NCI-H1694 treated with DMSO at 0.1 percent for 48 hours (cell line): ENCODE measurements at places on chromosomes 3 and 15.

DNA sequence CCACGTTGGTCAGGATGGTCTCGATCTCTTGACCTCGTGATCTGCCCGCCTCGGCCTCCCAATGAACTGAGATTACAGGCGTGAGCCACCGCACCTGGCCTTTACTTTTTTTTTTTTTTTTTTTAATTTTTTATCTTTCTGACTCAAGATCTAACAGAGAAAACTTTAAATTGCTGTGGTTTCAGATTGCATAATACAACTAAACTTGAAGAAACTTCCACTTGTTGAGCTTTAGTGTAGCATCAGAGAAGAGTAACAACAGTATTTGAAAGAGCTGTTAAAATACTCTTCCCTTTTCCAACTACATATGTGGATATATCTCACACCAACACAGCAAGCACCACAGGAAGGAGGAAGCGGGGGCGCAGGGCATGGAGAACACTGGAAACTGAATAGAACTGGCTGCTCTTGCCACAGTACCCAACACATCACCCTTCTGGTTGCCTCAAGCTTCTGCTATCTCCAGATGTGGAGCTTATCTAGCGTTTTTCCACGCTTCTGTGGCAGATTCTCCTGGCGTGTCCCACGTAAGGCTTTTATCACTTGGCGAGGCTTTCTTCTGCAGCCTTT lies 45.4 kb downstream of the MAP6D1 start:
- no peak for DNase-seq

GRCh38 chr3:57152151-57153143 lies 12.7 kb downstream of the IL17RD start:
- no peak for DNase-seq

DNA sequence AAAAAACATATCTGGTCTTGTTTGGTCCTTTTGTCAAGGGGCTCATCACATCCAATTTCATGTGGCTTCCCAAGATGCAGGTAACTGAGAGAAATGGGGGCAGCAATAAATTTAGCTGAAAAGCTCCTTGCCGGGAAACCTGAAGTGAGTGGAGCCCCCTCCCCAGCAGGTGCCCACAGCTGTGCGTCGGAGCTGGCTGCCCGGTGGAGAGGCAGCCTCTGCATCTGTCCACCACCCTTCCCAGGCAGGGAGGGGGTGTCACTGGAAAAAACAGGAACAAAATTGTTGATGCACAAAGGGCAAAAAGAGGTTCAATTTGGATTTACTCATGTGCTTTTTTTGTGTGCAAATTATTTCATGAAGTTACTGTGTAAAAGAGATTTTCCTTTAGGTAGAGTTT lies 249.4 kb upstream of the LYSMD4 start:
- no peak for DNase-seq

DNA sequence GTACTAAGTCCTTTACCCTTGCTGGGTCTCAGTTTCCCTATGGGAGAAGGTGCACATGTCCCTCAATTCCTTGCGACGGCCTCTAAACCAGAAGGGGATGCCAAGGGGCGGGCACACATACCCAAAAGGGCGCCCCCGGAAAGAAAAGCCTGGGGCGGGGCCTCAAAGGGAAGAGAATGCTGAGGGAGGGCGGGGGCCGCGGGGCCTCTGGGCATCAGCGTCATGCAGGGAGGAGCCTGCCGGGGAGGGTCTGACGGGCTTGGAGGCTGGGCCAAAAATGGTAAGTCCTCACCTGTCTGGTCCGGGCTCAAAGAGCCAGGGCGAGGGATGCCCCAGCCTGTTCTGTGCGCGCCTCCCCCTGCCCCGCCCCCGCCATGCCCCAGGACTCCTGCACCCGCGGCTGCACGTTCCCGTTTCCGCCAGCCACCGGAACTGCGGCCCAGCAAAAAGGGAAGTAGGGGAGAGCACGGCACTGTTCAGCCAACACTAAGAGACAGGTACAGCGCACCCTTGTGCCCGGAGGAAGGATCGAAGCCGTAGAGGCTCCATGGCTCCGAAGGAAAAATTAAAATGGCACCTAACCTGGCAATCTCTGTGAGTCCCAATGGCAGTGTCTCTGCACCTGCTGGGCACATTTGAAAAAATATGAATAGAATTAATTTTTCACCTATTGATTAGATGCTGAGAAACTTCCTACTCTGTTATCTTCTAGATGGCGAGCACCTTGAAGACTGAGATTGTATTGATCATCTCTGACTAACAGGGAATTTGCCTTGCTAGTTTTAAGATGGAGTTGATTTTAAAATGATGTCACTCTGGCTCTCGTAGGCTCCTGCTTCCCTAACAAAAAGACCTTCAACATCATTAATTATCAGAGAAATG lies at the start of gene DET1:
Gene DET1, minus strand, starts transcription at position 434 of the 882 bp plus-strand sequence. CDS start 14,976 bp downstream, outside the sequence.
- peak; percentile 94 for DNase-seq

- no peak for DNase-seq
These were observed 66.8 kb downstream of the CPN2 start for GRCh38 chr3:194284351-194284750.

DNA sequence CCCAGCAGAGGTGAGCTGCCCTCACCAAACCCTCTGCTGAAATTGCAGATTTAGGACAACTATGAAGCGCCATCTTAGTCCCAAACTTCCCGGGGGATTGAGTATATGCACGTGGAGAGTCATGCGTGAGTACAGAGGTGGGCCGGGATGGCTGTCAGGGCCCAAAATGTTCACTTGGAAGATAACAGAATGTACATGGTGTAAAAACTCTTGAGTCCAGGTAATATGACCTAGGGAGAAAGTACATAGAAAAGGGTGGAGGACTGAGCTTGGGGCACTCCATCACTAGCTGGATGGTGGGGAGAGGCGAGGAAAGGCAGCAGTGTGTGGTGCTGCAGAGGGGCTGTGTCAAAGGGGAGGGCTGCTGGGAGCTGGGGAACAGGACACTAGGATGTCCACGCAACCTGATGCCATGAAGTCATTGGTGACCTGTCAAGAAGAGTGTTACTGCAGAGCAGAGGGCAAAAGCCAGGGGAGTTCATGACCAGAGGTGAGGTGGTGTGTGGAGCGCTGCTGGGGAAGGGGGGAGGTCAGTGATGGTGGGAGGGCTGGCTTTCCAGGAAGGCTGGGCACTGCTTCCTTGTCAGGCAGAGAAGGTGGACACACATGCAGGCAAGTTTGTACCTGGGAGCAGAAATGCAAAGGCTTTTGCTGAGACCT lies 236.2 kb upstream of the LYSMD4 start:
- DNase-seq: no peak

DNA sequence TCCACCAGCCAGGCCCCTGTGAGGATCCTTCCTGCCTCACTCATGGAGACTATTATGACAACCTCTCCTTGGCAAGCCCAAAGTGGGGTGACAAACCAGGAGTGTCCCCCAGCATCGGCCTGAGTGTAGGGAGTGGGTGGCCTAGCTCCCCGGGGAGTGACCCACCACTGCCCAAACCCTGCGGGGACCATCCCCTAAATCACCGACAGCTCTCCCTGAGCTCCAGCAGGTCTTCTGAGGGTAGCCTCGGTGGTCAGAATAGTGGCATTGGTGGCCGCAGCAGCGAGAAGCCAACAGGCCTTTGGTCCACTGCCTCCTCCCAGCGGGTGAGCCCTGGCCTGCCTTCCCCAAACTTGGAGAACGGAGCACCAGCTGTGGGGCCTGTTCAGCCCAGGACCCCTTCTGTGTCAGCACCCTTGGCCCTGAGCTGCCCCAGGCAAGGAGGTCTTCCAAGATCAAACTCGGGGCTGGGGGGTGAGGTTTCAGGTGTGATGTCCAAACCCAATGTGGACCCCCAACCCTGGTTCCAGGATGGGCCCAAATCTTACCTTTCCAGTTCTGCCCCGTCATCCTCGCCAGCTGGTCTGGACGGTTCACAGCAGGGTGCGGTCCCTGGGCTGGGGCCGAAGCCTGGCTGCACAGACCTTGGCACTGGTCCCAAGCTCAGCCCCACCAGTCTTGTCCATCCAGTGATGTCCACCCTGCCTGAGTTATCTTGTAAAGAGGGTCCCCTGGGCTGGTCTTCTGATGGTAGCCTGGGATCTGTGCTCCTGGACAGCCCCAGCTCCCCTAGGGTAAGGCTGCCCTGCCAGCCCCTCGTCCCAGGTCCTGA lies 1.0 kb downstream of the LIMD1 start:
- DNase-seq: no peak

DNA sequence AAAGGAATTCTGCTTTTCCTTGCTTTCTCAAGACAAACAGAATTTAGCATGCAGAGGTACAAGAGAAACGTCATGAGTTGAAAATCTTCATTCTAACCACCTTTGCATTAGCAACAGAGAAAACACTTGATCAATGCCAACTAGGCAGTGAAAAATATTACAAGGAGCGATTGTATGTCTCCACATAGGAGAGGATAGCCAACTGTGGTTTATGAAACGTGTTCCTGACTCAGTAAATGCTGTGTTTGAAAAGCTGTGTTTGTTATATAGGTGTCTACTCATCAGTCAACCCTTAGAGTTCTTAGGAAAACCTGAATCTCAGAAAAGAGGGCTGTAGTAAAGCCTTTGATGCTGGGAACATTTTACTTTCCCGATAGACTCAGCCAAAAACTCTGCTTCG lies 102.4 kb downstream of the FRMD4B start:
- DNase-seq: no peak

- no peak for DNase-seq
These were observed 132.7 kb upstream of the RAP2B start for GRCh38 chr3:153029350-153029749.

- no peak for DNase-seq
These were observed 22.4 kb downstream of the SLMAP start for GRCh38 chr3:57778494-57778893.

DNA sequence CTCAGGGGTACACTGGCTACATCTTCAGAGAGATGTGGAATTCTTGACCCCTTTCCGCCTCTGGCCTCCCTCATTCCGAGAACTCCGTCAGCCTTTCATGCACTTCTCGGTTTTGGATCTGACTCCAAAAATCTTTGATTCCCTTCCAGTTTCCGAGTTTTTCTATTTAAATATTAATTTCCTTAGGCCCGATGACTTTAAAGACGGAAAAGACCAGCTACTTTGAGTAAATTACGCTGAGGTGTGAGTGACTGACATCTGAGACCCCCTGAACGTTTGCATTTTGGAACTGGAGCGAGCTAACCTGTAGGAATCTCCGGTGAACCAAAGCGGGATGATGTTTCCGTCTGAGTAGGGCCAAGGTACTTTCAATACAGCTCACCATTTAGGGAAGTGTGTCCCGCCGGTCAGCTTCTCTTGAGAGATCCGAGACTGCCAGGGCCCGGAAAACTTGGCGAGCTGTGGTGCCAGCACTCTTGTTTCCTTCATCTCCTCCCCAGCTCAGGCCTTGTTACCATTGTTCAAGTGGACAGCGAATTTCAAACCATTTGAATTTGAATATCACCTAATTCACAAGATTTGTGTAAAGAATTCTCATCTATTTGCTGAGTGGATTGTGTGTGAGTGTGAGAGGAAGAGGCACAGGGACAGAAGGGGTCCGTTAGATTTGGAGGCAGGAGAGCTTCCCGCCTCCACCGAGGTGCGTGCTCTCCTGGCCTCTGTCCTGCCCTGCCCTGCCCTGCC lies 5.4 kb downstream of the SOX14 start:
- no peak for DNase-seq

DNA sequence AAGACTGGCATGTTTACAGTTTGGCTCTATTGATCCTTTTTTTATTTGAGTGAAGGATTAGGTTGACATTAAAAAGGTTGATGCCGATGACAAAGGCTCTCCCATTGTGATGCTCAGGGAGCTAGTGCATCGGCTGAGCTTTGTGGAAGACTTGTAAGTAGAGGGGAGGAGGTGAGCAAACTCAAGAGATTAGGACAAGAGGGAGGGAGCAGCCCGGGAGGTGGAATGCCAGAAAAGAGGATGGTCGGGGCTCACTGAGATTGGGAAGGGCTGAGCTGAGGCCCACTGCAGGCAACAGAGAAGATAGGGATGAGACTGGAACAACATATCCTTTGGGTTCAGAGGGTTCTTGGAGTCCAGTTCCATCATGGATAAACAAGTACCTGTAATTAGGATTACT lies 26.5 kb upstream of the PSMD6 start:
- DNase-seq: no peak

DNA sequence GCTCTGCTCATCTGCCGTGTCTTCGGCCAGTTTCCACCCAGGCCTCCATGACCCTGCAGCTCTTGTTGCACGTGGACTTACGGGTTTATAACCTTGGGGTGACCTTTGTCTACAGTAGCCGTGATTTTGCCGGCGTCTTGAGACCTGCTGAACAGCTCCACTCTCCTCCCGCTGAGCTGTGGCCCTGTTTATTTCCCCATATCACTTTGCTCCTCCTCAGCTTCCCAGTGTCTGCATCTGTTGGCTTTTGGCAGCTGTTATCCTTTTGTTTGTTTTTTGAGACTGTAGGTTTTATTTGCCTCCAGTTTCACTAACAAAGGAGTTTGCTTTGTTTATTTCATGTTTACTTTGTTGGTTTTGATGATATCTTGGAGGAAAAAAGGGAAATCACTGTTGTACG lies 29.3 kb upstream of the SLC28A1 start:
- no peak for DNase-seq

DNA sequence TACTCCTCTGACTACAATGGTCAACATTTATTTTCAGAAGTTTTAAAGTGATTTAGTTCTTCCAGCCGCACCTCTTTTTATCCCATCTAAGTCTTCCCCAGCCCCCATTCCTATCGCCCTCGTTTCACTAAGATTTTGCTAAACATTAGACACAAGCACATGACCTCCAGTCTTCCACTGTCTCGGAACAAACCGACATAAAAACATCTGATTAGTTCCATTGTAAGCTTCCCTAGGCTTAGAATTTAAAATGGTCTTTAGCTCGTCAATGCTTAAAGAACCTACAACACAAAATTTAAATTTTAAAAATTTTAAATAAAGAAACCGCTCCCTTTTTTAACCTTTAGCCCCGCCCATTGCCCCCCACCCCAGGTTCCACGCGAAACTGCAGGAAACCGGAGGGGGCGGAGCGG lies 284 bp upstream of the TSC22D2 start:
- DNase-seq: peak; percentile 83

DNA sequence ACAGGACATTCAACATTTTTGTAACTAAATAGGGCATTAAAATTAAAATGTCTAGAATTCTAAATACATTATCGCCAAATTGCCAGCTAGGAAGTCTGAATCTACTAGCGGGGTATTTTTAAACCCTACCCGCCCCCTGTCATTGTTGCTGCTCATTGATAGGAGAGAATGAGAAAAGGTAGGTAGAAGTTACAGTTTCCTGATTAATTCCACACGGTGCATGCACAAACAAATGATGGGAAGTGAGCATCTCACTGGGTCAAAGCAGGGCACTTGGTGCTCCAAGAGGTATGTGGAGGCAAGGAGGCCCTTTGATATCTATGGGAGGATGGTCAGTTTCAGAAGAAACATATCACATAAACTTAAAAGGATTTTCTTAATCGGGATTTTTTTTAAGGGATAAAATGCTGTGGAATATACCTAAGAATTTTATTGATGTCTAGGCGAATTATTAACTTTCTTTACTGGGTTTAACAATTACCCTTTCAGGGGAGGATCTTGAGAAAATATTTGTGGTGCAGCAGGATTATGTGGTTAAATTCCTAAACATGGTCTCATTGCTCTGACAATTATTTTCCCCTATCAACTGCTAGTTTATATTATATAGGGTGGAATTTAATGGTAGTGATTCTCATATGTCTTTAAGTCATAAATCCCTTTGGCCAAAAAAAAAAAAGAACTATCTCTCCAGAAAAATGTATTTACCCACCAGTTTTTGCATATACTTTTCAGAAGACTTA lies 236.0 kb upstream of the GOLGA6L4 start:
- DNase-seq: no peak
